SK-N-DZ (cell line): ENCODE measurements at places on chromosomes 11 and 22.
A peak's percentile ranks its signal among the peaks of the same experiment; 100 is the strongest.

DNA sequence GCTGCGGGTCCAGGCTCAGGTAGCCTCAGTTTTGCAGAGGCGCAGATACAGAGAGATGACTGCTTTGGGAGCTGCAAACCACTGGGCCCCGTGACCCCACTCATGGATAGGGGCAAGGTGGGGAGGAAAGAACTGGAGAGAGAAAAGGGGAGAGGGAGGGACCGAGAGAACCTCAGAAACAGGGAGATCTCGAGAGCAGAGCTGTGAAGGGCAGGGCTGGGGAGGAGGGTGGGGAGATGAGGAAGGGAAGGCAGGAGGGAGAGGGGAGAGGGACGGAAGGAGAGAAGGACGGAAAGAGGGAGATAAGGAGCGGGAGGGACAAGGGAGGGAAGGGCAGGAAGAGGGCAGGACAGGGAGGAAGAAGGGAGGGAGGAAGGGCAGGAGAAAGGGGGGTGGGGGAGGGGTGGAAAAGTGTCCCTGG is 46.3 kb downstream of the IGLL1 start:
- peak; percentile 53 for DNase-seq

- peak; percentile 33 for DNase-seq
Observed at GRCh38 chr11:63939397-63939891, 642 bp downstream of the NAA40 start.

GRCh38 chr11:61725781-61726231 is 26.6 kb upstream of the MYRF start:
- DNase-seq = no peak

GRCh38 chr11:86811637-86812321 is 11.4 kb downstream of the PRSS23 start:
- DNase-seq = no peak

GRCh38 chr22:45328822-45329529 is 19.2 kb downstream of the FAM118A start:
- no peak for DNase-seq

GRCh38 chr11:73252577-73253191 is 19.5 kb upstream of the P2RY6 start:
- peak; percentile 46 for DNase-seq

GRCh38 chr22:29987137-29987536 is 93.1 kb upstream of the HORMAD2 start:
- DNase-seq = no peak

DNA sequence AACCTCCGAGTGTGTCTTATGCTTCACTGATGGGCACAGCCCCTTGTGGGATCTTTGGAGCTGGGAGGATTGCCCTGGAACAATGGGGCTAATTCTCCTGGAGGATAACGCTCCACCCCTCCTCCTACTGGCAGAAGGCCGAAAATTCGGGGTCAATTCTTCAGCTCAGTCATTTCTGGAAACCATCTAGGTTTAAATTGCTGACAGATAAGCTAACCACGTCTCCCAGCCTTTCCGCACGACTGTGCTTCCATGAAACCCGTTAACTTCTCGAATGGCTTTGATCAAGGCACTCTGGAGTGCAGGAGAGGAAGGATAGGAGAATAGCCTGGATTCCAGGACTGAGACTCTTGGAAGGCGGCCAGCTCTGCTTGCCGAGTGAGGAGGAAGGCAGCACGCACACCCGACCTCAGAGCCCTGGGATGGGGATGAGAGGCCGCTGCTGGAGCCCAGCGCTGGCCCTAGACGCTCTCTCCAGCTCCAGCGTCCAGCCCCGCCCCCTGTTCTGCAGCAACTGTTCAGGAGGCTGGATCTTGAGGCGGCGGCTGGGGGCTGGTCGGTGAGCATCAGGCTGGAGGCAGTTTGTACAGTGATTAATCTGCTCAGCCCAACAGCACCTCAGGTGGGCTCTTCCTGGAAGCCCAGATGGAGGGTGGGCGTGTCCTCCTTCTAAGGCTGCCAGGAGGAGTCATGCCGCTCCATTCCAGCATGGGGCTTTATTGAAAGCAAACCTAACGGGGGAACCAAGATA is 176.7 kb upstream of the NCAM1 start:
- peak; percentile 76 for DNase-seq

GRCh38 chr11:91295591-91295990 is 929.0 kb upstream of the FAT3 start:
- no peak for DNase-seq
